ENCODE measurements at places on chromosomes 3 and 15. TPM values are rescaled to one million over a fixed set of nuclear protein-coding genes. Genes with fewer than 3 reads are reported as not detected.

GRCh38 chr3:18420555-18420954 lies 4.6 kb downstream of the SATB1 start:
- H3K36me3 ChIP-seq = peaks cover 29% of the 10 kb centered on the region
- no peak for DNase-seq
- peak overlapping the region; percentile 82 for H3K27ac ChIP-seq
- H3K27me3 ChIP-seq = no peaks in the 10 kb centered on the region
- H3K4me3 ChIP-seq = no peak overlapping the region

- no peaks in the 10 kb centered on the region for H3K27me3 ChIP-seq
- H3K36me3 ChIP-seq = peaks cover 13% of the 10 kb centered on the region
- H3K27ac ChIP-seq = no peak overlapping the region
- peaks cover 20% of the 10 kb centered on the region for H3K4me1 ChIP-seq
- H3K4me3 ChIP-seq = no peak overlapping the region
These were observed 14.0 kb downstream of the AAGAB start for GRCh38 chr15:67240235-67241131.

DNA sequence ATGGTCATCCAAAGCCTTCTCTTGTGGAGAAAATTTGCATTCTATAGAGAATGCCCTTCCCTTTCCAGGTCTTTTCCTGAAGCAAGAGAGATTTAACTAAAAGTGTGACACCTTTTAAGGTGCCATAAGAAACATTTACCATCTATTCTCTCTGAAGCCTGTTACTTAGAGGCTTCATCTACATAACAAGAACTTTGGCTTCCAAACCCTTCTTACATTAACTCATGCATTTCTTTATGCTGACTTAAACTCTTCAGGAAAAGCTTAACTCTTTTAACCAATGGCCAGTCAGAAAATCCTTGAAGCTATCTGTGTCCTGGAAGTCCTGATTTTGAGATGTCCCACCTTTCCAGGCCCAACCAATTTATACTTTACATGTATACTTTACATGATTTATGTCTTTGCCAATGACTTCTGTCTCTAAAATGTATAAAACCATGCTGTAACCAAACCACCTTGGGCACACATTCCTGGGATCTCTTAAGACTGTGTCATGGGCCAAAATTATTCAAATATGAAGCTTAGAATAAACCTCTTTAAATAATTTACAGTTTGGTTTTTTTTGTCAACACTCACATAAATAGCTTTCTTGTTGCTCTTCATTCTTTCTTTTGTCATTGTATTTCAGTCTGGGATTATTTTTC lies 472.6 kb upstream of the NECTIN3 start:
- DNase-seq = no peak
- H3K36me3 ChIP-seq = peaks cover 1% of the 10 kb centered on the region
- no peaks in the 10 kb centered on the region for H3K27me3 ChIP-seq
- no peak overlapping the region for H3K4me3 ChIP-seq
- H3K27ac ChIP-seq = no peak overlapping the region

GRCh38 chr3:24339266-24339825 lies 155.3 kb downstream of the THRB start:
- DNase-seq = no peak
- H3K27ac ChIP-seq = no peak overlapping the region
- H3K36me3 ChIP-seq = no peaks in the 10 kb centered on the region
- H3K4me1 ChIP-seq = peaks cover 4% of the 10 kb centered on the region

- peak; percentile 48 for DNase-seq
- H3K4me3 ChIP-seq = peak overlapping the region; percentile 93
- no peaks in the 10 kb centered on the region for H3K4me1 ChIP-seq
- peaks cover 13% of the 10 kb centered on the region for H3K36me3 ChIP-seq
- H3K27me3 ChIP-seq = peaks cover 1% of the 10 kb centered on the region
These were observed 393 bp downstream of the ERICH6 start for GRCh38 chr3:150703299-150703755.

- no peak overlapping the region for H3K4me3 ChIP-seq
- peaks cover 10% of the 10 kb centered on the region for H3K36me3 ChIP-seq
- peaks cover 19% of the 10 kb centered on the region for H3K4me1 ChIP-seq
- no peak for DNase-seq
- no peaks in the 10 kb centered on the region for H3K27me3 ChIP-seq
- H3K27ac ChIP-seq = no peak overlapping the region
These were observed 46.2 kb downstream of the ILDR1 start for GRCh38 chr3:121975702-121976302.

The P2RY1 gene
- 8.9 TPM for total RNA-seq
